ENCODE measurements at places on chromosomes 4 and X.

DNA sequence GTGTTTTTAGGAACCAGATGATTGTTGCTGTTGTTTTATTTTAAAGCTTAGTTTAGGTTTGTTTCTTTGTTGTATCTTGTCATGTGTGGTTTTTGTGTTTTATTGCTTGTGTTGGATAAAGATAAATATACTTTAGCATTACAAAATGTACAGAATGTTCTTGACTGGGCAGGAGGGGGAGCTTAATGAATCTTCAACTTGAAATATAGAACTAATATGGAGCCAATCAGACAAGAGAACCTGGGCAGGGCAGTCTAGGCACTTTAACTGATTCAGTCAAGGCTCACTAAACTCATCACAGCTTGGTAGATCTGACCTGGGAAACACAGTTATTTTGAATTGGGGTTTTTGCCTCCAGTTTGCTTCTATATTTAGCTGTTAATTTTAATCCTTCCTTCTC is 304.2 kb downstream of the ARHGAP24 start:
- no peak for DNase-seq

DNA sequence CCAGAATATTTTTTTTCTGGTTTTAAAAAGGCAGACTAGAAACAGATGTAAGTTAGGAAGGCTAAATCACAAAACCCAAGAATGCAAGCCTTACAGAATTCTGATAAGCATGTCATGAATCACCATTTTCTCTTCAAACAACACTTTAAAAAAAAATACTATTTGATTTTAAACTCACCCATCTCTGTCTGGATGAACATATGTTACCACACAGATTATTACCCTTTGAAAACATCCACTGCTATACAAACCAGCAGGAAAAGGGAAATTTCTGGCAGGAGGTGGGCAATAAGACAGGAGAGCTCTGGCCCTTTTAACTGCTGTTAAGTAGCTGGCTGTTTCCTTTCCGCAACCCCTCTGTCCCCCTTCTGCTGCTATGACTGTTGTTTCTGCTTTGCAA is 317.7 kb upstream of the NOCT start:
- DNase-seq = no peak

DNA sequence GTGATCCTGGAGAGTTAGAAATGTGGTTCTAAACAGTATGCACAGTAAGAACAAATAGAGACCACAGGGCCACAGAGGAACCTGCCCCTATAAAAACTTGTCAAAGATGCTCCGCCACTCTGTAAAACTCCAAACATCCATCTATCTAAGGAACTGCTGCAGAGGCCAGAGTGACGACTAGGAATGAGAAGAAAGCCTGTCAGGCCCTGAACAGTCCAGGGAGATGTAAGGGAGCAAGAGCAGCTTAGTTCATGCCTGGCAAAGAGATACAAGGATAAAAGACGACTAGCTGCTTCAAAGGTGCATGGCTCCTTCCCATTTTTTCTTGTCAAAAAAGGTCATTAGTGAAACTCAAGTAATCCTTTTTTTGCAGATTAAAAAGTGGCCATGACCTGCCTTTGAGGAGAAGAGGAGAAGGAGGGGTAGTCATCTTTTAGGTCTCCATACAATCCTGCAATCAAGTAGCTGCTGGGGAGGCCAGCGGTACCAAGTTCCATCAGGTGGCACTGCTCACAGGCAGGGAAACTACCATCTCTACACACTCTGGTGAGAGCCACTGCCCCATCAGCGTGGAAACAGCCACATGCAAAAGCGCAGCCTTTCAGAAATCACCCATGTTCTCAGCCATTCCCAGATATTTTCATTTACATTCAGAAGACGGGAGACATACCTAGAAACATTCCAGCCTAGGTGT is 162.1 kb downstream of the TSPAN5 start:
- DNase-seq = no peak

GRCh38 chrX:109830704-109831206 is 97.7 kb upstream of the ACSL4 start:
- no peak for DNase-seq

DNA sequence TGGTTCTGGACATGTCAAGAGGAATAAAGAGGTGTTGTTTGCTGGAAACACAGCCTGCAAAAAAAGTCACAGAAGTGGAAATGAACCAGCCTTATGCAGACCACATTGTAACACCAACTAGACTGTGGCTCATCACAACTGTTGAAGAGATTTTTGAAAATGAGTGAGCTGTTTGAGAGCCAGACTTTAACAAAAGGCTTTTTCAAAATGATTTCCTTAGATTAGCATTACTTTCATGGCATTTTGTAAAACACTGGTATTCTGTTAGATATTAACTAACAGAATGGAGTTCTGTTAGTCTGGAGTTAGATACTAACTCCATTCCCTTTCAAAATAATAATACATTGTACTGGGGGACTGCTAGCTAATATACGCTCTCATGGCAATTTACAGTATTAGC is 60.6 kb upstream of the GABRA2 start:
- no peak for DNase-seq

DNA sequence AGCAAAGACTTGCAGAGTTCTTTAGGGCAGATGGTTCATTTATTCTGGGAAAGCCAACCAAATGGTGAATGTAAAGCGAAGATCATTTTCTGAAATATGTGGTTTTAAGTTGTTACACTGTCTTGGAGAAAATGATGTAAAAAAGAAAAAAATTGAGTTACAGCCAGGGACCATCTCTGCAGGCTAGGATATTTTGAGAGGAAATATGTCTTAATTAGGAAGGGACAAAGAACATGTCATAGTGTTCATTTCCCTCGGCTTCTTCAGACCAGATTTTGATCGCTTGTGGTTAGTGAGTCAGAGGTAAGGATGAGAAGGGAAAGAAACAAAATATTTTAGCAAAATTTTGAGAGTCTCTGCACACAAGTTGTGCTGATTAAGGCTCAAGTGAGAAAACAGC is 59.0 kb upstream of the C1QTNF7 start:
- no peak for DNase-seq

DNA sequence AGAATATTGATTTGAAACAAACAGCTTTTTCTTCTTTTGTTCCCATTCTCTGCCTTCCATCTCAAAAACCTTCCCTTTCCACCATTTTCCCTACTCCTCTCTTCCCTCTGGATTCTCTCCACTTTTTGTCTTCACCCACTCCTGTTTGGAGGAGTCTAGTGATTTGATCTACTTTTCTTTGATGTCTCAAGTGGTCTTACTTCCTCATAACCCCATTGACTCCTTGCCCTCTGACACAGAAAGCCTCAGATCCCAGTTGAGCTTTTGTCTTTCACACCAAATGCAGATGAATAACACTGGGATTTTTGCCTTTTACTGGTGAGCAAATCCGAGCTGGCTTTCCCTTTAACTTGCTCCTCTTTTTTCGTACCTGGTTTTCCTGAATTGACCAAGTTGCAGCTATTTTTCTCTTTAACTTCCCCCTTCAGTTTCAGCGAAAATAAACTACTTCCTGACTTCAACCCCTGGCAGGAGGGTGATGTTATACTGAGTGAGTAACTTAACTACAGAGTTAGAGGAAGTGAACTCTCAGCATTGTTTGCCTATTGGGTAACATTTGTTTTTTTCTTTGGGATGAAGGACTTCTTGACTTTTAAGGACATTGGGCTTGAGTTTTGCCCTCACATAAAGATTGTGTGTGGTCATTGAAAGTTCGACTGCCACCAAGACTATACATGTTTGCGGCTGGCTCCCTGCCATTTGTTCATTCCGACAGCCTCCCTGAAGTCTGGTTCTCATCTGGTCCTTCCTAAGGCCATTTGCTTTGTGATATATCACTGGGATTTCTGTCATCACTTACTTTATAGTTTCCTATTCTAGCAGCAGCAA is 392.8 kb upstream of the NR3C2 start:
- DNase-seq = no peak

- no peak for DNase-seq
These were observed 117.9 kb downstream of the TBC1D19 start for GRCh38 chr4:26701786-26702227.

DNA sequence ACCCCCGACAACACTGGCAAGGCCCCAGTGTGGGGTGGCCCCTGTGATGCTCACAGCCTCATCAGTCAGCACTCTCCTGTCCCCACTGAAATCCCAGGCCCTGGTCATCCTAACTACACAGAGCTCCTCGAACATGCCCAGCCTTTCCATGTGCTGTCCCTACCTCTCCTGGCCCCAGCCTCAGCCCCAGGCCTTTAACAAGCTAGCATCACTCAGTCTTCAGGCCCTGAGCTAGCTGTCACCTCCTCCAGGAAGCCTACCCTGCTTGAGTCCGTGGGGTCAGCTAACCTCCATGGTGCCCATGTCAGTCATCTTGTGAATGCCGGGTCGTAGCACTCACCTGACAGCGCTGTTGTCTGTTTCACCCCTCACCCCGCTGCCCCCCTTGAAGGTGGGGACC is 25.6 kb upstream of the C4orf50 start:
- no peak for DNase-seq

GRCh38 chr4:113371111-113371510 is 321.7 kb downstream of the ANK2 start:
- DNase-seq = no peak

- no peak for DNase-seq
These were observed 33.8 kb downstream of the THOC2 start for GRCh38 chrX:123698979-123699520.

DNA sequence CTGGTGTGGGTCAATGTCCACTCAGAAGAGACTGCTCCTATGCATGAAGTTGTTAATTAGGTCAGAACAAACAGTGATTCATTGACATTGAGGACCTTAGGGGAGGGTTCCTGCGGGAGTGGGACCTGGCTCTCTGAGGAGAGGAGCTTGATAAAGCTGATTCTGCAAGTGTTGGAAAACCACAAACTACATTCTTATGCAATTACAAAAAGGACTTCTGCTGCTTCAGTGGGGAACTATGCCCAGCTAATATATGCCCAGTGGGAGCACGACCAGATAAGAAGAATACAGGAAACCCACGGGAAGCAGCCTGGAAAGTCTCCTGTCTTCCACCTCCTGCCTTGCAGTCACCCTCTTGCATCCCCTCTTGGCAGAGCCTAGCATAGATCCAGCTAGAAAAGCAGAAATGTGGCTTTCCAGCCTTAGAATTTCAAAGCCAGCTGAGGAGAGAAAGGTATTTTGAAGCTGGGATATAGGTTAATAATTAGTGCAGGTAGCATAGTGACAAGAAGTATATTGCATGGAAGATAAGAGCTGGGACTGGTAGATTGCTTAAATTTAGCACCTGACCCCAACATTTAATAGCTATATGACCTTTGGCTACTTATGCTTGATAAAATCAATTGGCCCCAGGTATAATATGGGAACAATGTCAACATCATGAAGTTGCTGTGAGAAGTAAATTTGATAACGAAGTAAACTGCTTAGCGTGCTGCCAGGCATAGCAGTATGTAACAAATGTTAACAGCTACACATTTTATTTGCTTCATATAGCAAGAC is 34.9 kb upstream of the UGT8 start:
- DNase-seq = no peak

DNA sequence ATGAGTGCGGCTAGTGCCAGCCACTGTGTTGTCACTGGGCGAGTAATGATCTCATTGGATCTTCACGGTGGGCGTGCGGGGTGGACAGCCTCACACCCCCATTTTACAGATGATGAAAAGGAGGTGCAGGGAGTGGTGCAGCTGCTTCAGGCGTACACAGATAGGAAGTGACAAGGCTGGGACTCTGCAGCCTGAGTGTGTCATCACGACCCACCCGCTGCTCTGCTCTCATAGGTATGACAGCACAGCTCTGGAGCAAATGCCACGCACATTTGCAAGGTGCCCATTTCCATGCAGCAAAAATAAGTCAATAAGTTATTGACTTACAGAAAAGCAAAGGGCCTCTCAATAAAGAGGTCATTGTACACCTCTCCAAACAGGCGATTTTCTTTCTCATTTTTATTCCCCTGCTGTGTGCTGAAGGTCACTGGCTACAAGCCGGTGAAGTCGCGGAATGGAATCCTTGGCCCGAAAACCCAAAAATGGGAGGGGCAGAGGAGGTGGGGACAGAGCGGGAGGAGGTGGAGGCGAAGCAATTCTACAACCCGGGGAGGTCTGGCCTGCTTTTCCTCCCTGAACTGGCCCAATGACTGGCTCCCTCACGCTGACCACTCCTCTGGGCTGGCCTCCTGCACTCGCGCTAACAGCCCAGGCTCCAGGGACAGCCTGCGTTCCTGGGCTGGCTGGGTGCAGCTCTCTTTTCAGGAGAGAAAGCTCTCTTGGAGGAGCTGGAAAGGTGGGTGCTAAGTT is at the start of gene SOD3:
Gene SOD3 (plus strand): TSS at position 658 of the 750 bp plus-strand sequence. CDS start 3,949 bp downstream, outside the sequence.
- DNase-seq = no peak

- DNase-seq = no peak
These were observed 315.7 kb downstream of the HNRNPD start for GRCh38 chr4:82057990-82058544.

GRCh38 chr4:6106156-6106555 is 87.9 kb upstream of the C4orf50 start:
- DNase-seq = no peak

DNA sequence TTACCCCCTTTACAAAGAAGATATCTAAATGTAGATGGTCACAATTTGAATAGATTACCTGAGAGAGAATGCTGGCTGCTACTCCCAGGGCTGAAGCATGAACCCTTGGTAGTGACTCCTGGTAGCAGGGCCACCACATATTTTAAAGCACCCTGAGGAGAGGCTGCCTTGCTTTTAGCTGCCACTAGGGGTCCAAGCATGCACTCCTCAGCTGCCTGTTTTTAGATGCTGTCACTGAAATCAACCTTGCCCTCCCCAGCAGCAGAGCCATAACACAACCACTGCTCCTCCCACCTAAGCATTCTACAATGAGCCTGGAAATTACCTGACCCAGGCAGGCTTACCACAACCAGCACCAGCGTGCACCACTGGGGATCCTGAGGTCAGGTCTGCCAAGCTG is 850.9 kb downstream of the FAM133A start:
- DNase-seq = no peak

DNA sequence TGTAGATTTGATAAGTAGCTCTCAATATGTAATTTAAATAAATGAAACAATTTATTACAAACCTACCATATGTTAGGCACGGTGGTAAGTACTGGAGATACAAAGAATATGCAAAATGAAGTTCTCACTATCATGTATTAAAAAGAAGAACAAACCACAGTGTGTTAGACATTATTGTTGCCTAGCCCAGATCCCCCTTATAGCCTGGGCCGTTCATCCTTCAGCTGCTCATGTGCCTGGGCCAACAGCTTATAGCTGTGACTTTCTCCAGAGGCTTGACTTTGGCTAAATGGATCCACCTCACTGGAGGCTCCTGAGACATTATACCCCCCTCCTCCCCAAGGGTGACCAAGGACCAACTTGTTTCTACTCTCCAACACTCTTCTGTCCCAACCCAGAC is 29.8 kb upstream of the CCNG2 start:
- no peak for DNase-seq

DNA sequence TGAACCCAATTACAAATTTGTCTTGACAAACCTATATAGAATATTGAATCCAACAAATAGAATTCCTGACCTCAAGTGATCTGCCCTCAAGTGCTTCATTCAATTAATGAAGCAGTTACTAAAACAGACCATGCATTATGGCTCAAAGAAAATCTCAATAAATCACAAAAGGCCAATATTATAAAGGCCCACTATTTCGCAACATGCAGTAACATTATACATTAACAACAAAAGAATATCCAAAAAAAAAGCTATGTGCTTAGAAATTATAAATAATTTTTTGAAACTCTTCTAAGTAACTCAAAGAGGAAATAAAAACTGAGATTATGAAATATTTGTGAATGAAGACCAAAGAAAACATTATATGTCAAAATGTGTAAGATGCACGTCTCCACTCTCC is 177.7 kb downstream of the ZNF674 start:
- DNase-seq = no peak
